ENCODE measurements at places on chromosomes 12 and 14.

DNA sequence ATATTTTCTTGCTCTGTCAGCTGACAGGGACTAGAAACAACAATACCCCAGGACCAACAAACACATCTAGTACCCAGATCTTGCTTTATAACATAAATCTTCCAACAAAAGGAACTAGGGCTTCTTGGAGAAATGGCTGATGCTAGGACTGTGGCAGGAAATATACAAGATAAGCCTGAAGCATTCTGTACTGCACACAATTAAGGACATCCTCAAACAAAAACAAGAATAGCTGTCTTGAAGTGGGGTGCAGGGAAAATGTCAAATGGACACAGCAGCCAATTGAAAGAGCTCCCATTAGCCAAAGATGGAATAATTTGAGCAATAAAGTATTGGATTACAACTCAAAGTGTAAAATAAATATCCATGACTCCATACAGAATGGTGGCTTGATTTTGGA, 50.0 kb downstream of the LGMN start:
- DNase-seq: no peak

GRCh38 chr12:95796982-95797289, 6.4 kb upstream of the NTN4 start:
- DNase-seq: no peak

- peak; percentile 52 for DNase-seq
These were observed 33.5 kb upstream of the CCDC63 start for GRCh38 chr12:110813285-110813684.

- DNase-seq: no peak
These were observed 104.2 kb upstream of the AMN1 start for GRCh38 chr12:31832740-31833729.

GRCh38 chr14:83372271-83372670, 1838.6 kb upstream of the SEL1L start:
- no peak for DNase-seq

DNA sequence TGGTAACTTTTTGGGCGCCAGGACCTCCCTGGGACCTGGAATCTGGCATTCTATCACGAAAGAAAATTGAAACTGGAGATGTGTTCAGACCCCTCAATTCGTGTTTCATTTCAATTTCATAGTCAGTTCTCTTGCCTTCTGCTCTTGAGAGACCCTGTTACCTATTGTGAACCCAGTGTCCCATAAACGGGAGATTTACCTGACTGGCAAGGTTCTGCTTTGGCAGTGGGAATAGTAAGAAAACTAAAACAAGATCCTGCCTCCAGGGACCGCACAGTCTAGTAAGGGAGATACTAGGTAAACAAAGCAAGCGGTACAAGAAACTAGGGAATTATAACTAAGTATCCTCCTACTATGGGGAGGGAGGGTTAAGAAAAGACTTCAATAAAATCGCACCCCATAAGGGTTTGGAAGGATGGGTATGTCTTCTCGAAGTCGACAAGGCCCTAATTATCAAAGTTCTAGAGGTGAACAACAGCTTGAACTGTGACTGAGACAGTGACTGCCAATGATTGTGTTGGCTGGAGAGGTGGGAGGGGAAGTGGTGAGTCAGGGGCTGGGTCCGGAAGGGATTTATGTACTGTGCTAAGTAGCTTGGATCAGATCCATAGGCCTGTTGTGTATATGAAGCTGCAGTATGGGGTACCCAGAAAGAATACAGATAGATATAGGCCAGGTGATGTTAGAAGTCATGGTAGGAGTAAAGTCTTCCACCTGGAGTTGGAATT, 754 bp downstream of the ACSS3 start:
- DNase-seq: peak; percentile 19

- no peak for DNase-seq
These were observed 12.6 kb downstream of the GPR65 start for GRCh38 chr14:88017535-88017934.

DNA sequence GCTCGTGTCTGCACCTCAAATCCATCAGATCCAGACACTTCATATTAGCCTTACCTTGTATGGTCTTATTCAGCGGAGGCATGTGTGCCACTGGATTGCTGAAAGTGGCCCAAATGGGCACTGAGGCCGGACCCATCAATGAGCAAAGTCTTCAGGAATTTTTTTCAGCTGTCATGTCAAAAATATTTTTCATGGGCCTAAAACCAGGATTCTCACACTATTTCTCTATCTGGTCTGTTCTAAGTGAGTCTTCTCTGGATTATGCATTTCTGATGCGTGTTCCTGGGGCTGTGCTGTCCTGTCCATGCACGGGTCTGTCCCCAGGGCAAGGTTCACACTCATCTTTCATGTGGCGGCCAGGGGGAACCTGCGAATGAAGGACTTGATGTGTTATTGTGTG, 94.6 kb downstream of the KCNA5 start:
- DNase-seq: no peak

GRCh38 chr12:113077057-113077858, 20.7 kb downstream of the DTX1 start:
- peak; percentile 64 for DNase-seq

- DNase-seq: no peak
These were observed 41.3 kb downstream of the CCDC60 start for GRCh38 chr12:119375883-119376190.

DNA sequence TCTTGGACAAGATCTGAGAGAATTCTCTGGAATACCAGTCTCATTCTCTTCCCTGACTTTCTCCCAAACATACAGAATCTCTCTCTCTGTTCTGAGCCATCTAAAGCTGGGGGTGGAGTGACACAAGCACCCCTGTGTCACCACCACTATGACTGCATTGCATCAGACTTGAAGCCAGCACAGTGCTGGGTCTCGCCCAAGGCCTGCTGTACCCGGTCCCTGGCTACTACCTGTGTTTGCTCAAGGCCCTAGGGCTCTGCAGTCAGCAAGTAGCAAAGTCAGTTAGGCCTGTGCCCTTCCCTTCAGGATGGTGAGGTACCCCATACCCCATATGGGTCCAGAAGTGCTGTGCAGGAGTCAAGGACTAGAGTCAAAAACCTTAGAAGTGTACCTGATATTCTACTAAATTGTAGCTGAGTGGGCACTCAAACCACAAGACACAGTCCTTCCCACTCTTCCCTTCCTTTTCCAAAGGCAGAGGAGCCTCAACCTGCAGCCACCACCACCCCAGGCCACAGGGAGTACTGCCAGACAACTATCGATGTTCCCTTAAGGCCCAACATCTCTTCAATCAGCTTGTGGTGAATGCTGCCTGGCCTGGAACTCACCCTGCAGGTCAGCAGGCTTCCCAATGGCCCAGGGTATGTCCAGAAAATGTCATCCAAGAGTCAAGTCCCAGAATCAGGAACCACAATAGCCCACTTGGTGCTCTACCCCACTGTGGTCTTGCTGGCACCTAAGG, 21.2 kb upstream of the RDH16 start:
- DNase-seq: no peak

DNA sequence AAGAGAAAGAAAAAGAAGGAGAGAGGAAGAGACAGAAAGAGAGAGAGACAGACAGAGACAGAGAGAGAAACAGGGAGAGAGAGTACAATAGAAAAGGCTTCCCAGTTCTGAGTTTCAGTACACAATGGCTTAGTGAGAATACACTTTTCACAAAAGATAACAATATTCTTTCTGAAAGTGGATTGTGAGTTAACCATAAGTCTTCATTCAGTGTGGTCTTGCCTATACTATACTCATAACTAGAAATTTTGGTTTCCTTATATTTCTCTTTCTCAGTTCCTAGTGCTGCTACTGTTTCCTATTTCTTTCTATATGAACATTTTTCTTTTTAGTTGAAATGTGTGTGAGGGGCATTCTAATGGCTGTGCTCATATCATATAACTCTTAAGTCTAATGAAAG, 9.3 kb downstream of the CD163L1 start:
- DNase-seq: no peak

GRCh38 chr14:39912192-39913100, 480.2 kb upstream of the FBXO33 start:
- DNase-seq: no peak

DNA sequence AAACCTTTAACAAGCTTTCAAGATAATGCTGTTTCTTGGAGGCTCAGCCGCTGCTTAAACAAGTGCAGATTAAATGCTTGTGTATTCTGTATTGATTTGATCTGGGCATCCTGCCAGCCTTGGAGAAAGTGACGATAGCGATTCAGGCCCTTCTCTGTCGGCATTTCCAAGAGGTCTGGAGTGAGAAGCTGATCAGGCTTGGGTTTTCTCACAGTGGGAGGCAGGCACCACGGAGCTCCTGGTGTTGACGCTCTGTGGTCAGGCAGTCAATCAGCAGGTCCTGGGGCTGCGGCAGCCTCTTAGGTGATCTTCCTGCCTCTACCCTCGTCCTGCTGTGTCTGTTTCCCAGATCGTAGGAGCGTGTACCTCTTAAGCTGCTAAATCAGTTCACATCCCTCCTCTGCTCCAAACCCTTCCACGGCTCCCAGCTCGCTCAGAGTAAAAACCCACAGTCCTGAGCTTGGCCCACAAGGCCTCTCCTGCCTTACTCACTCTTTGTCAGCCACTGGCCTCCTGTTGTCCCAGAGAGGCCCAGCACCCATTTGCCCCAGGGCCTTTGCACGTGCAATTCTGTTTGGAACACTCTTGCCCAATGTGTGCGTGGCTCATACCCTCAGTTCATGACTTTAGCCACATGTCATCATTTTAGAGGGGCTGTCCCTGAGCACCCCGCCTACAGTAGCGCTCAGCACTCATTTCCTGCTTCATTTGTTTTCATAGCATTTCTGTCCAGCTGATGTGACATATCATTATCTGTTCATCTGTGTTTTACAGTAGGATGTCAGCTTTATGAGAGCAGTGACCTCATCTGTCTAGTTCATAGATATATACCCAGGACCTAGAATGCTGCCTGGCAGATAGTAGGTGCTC, 155.4 kb downstream of the AACS start:
- DNase-seq: no peak

GRCh38 chr12:43789941-43790340, 16.2 kb downstream of the TWF1 start:
- no peak for DNase-seq

DNA sequence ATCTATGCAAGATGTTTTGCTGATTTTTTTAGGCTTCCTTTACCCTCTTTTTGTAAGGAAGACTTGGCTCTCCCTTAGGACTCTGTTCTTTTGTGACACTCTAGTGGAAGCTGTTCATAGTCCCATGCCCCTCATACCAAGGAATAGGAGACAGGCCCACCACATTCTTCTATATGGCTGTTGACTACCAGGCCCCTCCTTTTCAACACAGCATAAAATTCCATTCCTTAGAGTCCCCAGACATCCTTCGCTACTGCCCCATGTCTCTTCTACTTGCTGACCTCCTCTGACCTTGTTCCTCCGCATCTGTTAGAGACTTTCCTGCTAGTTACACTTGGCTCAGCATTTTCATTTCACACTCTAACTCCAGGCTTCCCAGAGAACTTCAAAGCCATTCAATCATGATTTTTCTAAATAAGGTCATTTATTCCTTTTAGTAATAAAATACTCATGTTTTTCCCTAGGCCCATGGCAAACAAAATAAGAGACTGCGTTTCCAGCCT, 9.7 kb downstream of the PIK3C2G start:
- DNase-seq: no peak

- DNase-seq: no peak
These were observed 43.4 kb downstream of the PSMA6 start for GRCh38 chr14:35335388-35336092.

DNA sequence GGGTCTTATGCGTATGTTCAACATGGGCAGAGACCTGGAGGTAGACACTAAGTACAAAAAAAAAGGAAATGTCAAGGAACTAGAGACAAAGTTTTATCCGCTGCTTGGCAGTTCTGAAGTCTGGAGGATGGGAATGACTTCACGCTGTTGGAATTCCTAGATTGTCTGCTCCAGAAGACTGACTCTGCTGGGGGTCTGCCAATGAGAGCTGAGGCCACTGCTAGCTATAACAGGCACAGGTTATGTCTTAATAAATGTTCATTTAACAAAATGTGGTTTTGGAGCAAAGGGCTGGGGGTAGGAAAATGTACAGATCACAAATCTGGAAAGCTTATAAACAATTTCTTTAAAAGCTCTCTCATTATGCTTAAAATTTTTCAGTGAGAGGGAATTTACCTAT, 5.9 kb downstream of the RNASE8 start:
- peak; percentile 41 for DNase-seq

DNA sequence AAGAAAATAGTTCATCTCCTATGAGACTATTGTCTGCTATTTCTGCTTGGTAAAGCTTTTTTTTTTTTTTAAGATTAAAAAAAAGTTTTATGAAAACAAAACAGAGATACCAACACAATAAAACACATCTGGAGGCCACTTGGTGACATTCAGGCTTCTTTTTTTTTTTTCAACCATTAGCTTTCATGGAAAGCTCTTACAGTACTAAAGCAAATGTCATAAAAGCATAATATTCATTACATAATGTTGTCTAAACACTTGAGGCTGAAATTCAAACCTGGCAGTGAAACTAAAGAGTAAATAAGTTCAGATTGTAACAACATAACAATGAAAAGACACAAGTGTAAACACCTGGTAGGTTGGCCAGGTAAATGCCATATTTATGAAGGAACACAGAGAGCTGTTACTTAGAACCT, 14.7 kb downstream of the PRICKLE1 start:
- no peak for DNase-seq

GRCh38 chr12:105761075-105761474, 377.7 kb downstream of the NUAK1 start:
- DNase-seq: no peak

DNA sequence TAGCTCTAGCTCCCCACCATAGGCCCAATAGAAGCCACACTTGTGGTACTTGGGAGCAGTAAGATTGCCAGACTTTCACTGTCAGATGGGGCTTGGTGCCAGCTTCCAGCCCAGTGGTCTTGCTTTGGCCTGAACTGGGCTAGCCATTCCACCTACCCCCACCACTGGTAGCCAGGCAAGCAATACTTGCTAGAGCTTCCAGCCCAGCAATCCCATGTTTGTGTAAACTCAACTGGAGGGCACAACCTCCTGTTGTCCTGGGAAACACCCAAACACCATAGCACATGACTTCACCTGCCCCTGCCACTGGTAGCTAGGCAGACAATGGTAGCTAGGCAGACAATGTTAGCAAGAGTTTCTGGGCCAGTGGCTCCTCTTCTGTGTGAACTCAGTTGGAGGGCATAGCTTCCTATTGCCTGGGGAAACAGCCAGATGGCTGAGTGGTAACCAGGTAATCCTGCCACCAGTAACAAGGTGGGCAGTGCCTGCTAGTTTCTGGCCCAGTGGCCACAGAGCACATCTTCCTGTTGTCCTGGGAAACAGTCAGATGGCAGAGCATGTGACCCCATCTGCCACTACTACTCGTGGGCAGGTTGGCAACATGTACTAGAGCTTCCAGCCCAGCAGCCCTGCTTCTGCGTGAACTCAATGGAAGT, 5.6 kb upstream of the OR6C76 start:
- DNase-seq: no peak

- DNase-seq: no peak
These were observed 133.8 kb downstream of the ITPR2 start for GRCh38 chr12:26699237-26699636.

- peak; percentile 19 for DNase-seq
These were observed 31.2 kb downstream of the TAS2R7 start for GRCh38 chr12:10771132-10771733.

DNA sequence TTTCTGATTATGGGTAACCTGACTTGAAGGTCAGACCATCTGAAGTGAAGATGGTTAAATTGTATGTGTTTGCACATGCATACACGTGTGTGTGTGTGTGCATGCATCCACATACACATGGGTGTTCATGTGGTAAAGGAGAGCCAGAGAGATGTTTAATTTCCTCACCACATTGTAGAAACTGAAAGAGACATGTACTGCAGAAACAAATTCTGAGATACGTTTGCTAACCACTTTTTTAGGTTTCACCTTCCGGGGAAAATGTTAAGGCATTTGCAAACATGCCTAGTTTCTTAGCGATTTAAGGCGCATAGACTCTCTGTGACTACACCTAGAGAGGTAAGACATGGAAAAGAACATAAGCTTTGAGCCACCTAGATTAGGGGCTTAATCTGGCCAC, 362.9 kb downstream of the RAD51B start:
- DNase-seq: no peak

- no peak for DNase-seq
These were observed 65.0 kb upstream of the FGD4 start for GRCh38 chr12:32334371-32334777.
